GM13976 (cell line): ENCODE measurements at places on chromosomes 3 and 15.

- DNase-seq, result no peak
These were observed 51.8 kb upstream of the FURIN start for GRCh38 chr15:90816401-90817116.

GRCh38 chr3:111534701-111535100, 7.3 kb upstream of the CD96 start:
- DNase-seq, result no peak

DNA sequence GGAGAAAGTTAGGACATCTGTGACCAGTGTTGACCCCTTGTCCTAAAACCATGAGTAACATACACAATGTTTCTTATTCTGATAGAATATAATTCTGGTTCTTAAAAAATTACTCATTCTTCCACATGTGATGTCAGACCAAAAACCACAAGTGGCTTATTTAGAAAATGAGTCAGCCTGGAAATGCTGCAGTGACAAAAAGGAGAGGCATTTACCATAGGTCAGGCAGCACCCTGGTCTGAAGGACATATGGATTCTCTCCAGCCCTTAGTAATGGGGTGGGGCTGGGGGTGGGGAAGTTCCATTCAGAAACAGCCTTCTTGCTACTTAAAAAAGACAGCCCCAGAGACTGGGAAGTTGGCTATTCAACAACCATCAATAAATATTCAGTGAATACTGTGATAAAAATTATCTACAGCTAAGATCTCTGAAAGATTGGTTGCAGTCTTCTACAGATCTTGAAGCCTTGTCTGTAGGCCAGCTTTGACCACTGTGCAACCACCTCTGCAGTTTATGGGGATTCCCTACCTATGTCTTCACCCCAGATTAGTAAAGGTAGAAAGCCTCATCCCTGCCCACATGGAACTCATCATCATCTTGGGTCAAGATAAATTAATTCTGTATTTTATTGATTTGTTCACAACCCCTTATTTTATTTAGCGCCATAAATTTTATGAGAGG, 34.9 kb upstream of the TIMP4 start:
- peak; percentile 52 for DNase-seq

DNA sequence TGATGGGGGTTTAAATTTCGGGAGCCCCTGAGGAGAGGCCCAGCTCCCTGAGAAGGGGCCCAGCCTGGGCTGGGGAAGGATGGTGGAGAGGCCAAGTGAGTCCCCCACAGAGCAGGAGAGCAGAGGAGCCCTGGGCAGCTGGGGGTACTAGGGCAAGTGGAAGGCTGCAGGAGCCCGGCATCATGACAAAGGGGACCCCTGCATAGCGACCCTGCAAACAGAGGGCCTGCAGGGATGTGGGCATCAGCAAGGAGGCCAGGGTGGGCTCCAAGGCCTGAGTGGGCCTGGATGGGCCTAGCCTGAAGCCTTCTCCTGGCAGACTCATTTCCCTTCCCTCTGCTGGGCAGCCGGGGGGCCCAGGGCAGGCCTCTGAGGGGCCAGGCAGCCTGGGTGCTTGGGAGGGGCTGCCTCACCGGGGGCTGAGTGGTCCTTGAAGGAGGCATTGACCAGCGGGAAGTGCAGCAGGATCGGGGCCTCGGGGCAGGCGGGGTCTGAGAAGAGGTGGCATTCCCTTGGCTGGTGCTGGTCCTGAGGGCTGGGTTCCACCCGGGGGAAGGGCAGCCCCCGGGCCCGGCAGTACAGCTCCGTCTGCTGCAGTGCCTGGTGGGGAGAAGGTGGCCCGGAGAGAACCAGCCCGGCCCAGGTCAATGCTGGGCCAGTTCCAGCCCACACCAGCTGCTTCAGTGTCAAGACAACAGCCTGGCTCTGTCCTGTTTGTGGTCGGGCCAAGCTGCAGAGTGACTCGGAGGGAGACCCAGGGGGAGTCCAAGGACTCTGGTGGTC, 24.7 kb downstream of the PLA2G4D start:
- DNase-seq, result no peak

DNA sequence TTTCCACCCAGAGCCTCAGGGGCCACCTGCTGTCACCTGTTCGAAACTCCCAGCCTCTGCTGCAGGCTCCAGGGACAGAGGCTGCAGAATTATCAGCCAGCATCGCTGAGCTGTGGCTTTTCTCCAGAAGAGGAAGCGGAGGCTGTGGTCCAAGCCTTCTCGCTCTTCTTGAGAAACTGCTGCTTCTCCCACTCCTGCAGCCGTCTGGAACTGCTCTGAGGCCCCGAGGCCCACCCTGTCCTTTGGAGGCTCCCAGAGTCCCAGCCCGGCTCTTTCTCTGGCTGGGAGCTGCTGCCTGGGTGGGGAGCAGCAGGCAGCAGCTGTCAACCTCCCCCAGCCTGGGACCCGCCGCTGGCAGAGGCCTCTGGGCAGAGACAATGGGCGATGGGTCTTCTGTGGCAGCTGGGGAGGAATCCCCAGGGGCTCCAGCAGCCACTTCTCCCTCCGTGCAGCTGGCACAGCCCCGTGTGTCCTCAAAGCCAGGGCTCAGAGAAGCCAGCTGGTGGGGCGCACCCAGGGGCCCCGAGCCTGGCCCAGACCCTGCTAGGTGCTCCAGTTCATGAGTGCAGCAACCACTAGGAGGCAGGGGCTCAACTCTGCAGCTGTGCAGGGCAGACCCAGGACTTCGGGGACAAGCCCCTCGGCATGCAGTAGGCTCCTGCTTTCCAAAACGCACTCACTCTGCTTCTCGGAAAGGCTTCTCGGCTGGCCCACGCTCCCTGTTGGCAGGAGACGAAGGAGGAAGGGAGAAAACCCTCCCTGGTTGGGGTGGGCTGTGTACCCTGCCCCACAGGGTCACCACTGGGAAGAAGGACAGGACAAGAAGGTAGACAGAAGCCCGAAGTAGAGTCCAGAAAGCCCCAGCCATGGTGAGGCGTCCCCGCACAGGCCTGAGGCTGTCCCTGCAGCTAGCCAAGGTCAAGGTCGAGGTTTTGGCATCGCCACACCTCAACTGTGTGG, 49.9 kb upstream of the FURIN start:
- DNase-seq, result peak; percentile 68

DNA sequence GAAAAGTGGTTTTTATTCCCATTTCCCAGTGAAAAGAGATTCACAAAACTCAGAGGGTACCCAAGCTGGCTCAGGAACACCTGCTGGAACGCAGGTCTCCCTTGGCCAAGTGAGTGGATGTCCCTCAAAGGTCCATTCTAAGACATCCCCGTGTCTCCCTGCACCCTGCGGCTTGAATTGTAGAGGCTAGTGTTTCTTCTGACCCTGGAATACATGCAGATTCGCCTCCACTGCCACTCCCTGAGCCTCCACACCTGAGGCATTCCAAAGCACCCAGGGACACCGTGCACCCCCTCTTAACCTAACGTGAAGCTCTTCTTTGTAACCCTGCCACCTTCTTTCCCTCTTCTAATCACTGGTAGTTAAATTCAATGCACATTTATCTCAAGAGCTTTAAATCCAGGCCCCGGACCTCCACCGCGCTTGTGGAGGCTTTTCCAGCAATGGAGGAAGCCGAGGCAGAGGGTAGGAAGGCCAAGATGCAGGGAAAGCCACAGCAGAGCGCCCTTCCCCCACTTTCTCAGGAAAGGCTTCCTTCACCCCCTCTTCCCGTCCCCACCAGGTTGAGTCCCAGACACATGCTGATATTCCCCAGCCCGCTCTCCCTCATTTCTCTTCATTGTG, 590 bp upstream of the ITGA11 start:
- DNase-seq, result no peak

- no peak for DNase-seq
These were observed 708.4 kb upstream of the CBLB start for GRCh38 chr3:106577241-106577640.

DNA sequence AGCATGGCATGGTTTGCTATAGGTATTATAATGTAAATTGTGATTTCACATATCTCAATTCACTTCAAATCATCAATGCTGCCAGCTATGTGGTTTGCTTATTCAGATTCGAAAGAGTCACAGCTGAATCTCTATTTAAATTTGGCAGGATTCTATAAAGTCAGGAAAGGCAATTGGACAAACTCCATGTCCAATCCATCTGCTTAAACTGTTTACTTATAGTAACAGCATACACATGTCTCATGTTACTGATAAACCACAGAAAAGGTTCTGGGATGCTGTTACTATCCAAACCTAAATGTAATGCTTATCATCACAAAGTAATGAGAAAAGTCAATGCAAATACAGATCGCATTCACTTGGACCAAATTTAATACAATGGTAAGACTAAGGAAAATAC, 229.7 kb downstream of the ISL2 start:
- no peak for DNase-seq

DNA sequence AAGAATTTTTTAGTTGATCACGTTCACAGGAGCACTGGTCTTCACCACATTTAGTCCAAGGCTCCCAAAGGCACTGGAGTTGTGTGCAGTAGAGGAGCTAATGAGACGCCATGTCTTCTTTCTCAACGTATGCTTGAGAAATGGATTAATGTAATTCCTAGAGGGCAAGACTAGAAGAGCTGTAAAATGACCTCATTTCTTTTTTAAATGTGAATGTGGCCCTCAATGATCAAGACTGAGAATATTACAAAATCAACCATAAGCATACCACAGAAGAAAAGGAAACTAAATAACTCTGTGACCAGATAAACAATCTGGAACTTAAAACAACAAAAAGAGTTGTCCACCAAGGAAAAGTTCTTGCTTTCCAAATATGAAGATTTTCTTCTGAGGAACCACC, 112.1 kb upstream of the THBS1 start:
- DNase-seq, result no peak

GRCh38 chr3:112101916-112102315, 15.7 kb downstream of the C3orf52 start:
- DNase-seq, result no peak

DNA sequence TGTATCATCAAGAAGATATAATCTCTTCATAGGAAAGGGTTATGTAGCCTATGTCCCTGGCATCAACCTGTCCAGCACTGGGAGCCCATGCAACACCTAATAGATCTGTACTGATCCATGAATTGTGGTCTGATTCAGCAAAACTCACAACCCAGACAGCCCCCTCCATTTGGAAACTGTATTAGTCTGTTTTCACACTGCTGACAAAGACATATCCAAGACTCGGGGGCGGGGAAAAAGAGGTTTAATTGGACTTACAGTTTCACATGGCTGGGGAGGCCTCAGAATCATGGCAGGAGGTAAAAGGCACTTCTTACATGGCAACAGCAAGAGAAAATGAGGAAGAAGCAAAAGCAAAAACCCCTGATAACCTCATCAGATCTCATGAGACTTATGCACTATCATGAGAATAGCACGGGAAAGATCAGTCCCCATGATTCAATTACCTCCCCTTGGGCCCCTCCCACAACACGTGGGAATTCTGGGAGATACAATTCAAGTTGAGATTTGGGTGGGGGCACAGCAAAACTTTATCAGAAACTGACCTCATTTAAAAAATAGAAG, 83.3 kb downstream of the TRIM42 start:
- no peak for DNase-seq

- DNase-seq, result no peak
These were observed 367.9 kb upstream of the PROK2 start for GRCh38 chr3:72152551-72153476.

DNA sequence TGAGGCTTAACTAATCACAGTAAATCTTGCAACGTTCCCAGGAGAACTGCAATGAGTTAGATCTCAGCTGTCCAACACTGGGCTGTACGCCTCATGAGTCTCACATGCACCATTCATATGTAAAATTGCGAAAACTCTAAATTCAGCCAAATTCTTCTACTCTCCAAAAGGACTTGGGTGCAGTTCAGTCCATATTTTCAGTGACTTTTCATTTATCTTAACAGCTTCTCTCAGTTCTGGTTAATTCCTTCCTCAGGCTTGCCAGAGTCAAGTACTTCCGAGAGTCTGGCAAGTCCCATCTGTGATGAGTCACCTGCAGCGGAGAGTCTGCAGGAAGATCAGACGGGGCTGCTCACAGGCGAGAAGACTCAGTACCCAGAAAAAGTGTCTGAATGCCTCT, 11.5 kb downstream of the CCDC80 start:
- DNase-seq, result no peak

DNA sequence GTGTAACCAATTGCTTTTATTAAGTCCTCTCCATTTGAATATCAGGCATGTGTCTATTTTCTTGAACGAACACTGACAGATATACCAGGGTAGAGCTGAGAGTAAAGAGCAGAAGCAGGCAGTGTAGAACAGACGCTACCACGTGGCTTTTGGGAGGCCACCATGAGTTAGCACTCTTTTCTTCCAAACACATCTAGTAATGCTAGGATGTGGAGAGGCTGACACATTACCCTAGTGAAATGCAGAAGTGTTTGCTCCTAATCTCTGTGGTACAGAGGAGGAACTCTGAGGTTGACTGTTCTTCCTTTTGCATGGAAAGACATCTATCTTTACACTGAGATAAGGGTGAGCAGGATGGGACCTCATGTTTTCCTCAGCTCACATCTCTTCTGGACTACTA, 216.3 kb downstream of the SATB1 start:
- DNase-seq, result no peak

DNA sequence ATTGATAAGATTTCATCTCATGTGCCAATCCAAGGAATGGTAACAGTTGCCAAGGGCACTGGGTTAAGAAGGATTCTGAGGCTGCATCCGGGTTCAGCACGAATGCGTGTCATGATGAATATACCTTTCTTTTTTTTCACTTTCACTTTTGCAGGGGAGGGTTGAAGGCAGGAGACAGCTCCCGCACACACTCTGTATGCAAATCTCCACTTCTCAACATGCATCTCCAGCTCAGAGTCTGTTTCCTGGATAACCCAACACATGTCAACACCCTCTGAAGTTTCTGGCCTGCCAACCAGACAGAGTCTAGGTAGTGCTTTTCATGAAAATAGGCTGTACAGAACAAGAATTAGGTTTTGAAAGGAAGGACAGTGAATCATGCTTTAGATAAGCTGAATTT, 21.6 kb downstream of the B4GALT4 start:
- peak; percentile 67 for DNase-seq

DNA sequence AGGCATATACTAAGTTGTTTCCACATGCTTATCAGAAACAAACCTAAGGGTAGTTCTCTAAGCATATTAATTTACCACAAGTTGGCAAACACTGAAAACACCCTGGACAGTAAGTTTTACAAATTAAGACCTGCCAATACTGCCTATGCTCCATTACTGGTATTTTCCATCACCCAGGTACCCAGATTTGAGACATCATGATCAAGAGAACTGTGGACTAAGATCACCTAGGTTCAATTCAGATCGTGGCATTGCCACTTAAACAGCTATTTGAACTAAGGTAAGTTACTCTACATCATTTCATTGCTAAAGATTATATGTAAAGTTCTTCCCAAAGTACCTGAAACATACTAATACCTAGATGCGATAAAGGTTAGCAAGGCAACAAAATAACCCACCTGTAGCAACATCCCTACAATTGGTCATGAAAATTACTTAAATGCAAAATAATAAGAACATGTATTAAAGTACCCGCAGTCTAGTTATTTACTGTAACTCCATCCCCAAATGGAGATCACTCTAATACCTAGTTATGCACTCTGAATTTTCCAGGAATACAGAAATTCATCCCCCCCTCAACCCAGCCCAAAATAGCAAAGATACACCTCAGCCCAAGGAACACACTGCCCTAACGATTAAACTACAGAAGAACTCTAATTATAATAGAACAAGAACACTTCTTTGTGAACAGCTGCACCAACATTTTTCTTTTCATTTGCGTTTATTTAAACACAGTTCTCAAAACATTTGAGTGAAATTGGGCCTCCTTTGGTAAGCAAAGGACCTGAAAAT, 21.6 kb downstream of the TRA2B start:
- DNase-seq, result no peak
